Right forelimb (tissue), 1 donor: ENCODE measurements at places on chromosomes 1 and 21.
A peak's percentile ranks its signal among the peaks of the same experiment; 100 is the strongest.

- DNase-seq = no peak
Observed at GRCh38 chr1:11342621-11343032, 69.6 kb downstream of the UBIAD1 start.

GRCh38 chr1:78358165-78358564 is 132.6 kb upstream of the PTGFR start:
- DNase-seq = no peak

DNA sequence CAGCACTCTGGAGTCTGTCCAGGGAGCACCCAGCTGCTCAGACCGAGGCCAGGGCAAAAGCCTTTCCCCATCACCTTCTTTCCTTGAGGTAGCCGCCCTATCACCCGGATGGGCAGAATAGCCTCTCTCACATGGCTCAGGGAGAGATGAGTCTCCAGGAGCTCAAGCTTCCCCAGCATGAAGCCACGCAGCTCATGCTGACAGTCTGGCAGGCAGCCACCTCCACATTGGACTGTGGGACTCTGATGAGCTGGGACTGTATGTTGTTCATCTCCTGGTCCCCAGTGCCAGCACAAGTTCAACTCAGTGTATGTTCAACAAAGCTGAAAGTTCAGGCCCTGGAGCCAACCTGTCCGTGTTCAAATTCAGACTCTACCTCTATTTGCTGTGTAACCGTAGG is 75.2 kb upstream of the ZC3H12A start:
- no peak for DNase-seq

DNA sequence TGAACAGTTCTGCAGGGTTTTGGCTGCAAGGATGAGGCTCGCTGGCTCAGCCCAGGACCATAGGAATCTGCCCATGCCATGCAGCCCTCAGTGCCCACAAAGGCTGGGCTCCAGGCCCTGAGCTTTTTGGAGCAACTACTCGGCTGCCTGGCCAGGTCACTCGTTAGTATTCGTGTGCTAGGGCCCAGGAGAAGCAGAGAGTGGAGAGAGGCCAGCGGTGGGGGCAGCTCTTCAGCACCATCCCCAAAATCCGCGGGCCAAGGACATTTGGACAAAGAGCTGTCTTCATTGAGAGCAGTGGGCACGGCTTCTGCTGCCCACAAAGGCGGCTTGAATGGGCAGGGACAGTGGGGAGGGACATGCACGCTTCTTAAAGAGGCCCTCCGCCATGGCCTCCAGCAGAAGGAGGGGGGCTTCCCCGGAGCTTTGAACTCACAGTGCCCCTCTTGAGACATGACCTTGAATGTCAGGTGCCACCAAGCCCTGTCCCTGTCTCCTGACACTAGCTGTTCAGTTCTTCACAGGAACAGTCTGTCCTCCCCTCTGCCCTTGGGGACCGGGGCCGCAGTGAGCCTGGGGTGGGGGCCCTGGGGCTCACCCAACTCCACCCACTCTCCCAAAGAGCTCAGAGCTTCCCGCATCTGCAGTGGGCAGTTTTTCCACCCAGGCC is 106.1 kb upstream of the ARHGEF16 start:
- DNase-seq = no peak

- DNase-seq = no peak
Observed at GRCh38 chr1:11078631-11079030, 18.8 kb upstream of the SRM start.

DNA sequence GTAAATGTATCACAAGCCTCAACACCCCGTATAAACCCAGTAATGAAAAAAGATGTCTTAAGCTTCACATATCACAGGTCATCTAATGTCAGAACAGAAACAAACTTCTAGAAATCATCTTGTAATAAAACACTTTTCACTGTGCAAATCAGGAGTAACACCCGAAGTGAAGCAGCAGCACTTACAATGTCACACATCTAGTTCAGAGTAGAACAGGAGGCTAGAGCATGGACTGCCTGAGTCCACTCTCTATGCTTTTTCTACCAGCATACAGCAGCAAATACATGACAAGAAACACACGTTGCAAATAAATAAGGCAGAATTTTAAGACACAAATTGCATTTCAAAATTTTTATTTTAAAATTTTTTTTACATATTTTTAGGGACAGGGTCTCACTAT is 57.2 kb downstream of the AKT3 start:
- DNase-seq = no peak

GRCh38 chr1:24914226-24915069 is 15.6 kb downstream of the RUNX3 start:
- peak; percentile 62 for DNase-seq

- DNase-seq = no peak
Observed at GRCh38 chr1:218983433-218983832, 190.2 kb upstream of the LYPLAL1 start.

- DNase-seq = no peak
Observed at GRCh38 chr1:41452704-41453290, 31.7 kb downstream of the EDN2 start.

DNA sequence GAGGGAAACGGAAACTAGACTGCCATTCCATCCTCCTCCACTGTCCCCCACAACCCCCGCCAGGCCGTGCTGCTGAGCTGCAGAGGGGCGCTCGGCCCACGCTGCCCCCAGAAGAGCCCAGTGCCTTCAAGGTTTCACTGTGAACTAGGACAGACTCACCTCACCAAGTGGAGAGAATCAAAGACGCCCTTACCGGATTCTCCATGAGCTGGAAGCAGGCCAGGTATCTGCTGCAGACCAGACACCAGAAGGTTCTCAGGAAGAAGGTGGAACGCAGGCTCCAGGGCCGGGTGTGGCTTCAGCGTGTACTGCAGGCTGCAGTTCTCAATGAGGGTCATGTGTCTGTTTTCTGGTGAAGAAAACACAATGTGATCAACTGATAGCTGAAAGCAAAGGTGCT is 30.6 kb downstream of the NPHP4 start:
- no peak for DNase-seq

- DNase-seq = peak; percentile 72
Observed at GRCh38 chr1:40316595-40317393, at the start of gene COL9A2. COL9A2 (minus strand) TSS chr1:40317286; CDS start chr1:40317197, 89 bp downstream.

DNA sequence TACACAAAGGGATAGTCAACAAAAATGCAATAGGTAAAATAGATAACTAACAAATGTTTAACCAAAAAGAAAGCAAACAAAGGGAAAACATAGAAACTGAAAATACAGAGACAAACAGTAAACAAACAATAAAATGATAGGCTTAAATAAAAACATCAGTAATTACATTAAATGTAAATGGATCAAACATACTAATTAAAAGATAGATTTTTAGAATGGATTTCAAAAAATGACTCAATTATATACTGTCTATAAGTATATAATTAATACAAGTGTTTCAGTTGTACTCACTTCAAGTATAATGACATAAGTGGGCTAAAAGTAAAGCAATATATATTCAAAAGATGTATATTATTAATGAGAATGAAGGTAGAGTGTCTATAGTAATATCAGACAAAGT is 101.1 kb downstream of the MRPS6 start:
- no peak for DNase-seq

DNA sequence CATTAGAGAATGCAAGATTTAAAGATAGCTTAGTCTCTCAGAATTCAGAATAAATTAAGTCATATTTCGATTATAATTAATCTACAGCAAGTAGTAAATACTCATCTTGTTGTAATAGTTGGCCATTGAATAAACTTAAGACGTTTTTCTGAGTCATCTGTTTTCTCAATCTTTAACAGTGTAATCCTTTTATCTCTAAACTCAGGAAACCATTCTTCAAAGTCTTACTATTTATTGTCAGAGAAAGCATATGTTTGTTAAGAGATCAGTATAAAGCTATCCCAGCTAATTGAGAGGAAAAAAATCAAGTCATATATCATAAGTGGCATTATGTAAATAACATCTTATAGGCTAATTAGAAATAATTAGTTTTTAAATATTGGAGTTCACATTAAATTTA is 201.2 kb upstream of the ADAMTS5 start:
- no peak for DNase-seq

DNA sequence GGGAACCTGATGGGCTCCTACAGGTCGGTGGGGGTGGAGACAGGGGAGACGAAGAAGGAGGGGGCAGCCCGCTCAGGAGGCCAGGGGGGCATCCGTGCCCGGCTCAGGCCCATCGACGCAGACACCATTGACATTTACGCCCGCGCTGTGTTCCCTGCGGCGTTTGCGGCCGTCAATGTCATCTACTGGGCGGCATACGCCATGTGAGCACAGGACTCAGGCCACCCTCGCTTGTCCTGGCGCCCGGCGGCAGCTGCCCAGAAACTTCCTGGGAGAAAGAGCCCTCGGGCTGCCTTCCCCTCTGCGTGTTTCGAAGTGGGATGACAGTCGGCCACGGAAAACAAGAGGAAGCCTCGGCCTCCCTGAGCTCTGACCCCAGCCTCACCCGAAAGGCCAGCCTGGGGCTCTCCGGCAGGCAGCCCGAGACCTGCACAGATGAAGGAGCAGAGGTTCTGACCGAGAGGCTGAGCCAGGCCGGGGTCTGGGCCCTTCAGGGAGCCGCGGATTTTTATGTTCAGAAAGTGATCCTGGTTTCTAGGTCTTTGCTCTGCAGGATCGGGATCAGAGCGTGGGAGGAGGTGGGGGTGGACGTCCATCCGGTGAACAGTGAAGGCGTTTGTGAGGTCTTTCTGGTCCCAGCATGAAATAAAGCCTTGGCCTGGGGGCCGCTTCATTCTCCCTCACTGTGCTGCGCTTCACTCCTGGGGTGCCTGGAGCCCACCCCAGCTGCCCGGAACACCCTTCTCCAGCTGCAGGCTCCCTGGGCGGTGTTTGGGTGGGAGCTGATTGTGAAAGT is 11.1 kb downstream of the GABRD start:
- DNase-seq = no peak

GRCh38 chr1:204983136-204983535 is 59.9 kb upstream of the CNTN2 start:
- DNase-seq = no peak

DNA sequence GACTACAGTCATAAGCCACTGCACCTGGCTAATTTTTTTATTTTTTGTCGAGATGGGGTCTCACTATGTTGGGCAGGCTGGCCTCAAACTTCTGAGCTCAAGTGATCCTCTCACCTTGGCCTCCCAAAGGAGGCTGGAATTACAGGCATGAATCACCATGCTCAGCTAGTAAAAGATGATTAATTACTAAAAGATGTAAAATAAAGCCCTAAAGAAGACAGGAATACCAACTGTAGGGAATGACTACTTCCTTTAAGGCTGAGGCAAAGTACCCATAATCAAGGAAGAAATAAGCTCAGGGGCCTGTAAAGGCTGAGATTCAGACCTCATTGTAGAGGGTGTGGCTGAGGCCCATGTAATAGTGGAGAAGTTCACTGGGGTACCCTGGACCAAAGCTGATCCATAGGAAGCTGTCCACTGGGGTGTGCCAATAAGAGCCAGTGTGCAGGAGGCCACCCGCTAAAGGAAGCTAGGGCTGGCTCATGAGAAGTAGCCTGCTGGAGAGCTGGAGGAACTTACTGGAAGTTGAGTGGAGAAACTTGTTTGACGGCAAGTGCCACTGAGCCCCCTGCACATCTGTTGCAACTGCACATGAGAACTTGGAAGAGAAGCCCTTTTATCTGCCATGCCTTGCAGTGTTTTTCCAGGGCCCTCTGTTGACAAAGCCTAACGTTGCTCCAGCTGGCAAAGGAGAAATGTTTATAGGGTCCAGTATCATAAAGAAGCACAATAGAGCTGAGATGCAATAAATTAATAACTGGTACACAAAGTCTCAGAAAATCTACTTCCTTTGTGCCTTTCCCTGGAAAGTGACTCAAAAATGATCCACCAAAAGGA is 17.8 kb upstream of the SERTAD4 start:
- no peak for DNase-seq

DNA sequence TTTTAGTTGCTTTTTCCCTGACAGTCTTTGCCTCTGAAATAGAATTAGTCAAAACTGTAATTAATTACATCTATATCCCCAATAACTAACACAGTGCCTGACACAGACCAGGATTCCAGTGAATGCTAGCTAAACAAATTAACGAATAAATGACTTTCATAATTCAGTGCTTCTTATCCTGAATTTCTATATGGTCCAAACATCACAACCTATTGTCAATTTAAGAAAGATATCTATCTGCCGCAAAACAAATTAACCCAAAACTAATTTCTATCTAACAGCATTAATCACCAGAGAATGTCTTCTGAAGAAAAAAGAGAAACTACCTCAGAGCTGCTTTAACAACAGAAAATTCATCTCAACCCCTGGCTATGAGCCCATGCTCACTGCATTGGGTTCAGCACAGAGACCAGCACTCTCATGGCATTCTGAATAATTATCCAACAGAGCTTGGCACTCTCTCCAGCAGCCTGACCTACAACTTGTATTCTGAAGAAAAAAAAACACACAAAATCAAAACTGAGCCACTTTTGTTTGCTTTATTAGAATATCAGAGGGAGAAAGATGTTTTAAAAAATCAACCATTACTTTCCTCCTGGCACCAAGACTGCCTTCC is 547.3 kb upstream of the BEND5 start:
- no peak for DNase-seq

DNA sequence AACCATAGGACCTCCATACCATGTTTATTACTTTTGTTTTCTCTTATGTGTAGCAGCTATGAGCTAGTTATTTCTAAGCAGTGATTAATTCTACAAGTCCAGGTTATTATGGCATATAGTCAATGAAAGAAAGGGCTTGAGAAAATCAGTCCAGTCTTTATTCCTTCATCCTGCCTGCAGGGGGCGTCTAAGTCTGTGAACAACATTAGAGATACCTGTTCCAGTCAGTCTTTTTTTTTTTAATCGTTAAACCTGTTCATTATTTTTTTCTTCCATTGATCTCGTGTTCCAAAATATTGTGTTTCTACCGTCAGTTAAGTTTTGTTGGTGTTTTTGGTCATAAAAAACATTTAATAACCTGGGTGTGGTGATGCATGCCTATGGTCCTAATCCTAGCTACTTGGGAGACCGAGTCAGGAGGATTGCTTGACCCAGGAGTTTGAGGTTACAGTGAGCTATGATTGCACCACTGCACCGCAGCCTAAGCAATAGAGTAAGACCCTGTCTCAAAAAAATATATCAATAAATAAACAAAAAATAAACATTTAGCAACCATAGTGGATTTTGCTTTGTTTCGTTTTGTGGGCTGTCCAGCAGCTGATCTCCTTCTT is 29.4 kb upstream of the CD2 start:
- DNase-seq = no peak

DNA sequence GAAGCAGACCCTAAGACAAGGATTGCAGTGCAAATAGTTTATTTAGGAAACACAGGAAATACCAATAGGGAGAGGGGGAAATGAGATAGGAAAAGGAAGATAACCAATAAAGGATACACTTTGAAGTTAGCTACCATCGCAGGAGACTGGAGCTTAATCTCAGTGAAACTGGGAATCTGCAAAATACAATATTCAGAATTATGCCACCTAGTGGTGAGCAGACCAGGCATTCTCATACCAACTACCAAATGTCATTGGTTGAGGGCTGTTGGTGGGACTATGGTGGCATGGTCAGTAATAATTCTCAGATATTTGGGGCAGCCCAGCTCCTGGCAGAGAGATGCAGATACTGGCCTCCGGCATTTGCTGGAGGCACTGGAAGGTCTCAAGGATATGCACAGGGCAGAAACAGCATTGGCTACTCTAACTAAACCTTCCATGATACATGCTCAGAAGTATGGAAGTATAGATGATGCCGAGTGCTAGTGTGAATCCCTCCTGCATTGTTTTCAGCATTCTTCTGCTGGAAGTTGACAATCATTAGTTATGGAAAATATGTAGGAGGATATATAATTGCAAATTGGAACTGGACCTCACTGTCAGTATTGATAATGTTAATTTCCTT is 11.8 kb upstream of the ZFP69B start:
- DNase-seq = no peak
